T-helper 2 cell (primary cell): ENCODE measurements at places on chromosomes 4 and X.

DNA sequence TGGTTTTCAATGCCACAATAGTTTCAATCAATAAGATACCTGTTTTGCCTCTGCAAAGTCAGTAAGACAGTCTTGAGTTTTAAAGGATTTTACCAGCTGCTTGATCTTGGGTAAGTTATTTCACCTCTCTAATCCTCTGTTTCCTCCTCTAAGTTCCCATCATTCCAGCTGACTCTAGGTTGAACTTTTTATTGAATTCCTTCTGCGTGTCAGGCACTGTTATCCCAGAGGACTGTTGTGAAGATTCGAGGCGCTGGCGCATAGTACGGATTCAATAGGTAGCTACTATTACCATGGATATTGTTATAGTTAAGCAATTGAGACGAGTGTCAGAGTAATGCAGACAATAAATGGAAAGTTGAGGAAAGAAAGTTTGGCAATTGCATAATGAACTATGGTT, 179.4 kb downstream of the BANK1 start:
- no peak for DNase-seq

GRCh38 chrX:128928636-128929035, 594.7 kb downstream of the SMARCA1 start:
- no peak for DNase-seq

GRCh38 chr4:67035501-67035900, 509.8 kb downstream of the CENPC start:
- no peak for DNase-seq

DNA sequence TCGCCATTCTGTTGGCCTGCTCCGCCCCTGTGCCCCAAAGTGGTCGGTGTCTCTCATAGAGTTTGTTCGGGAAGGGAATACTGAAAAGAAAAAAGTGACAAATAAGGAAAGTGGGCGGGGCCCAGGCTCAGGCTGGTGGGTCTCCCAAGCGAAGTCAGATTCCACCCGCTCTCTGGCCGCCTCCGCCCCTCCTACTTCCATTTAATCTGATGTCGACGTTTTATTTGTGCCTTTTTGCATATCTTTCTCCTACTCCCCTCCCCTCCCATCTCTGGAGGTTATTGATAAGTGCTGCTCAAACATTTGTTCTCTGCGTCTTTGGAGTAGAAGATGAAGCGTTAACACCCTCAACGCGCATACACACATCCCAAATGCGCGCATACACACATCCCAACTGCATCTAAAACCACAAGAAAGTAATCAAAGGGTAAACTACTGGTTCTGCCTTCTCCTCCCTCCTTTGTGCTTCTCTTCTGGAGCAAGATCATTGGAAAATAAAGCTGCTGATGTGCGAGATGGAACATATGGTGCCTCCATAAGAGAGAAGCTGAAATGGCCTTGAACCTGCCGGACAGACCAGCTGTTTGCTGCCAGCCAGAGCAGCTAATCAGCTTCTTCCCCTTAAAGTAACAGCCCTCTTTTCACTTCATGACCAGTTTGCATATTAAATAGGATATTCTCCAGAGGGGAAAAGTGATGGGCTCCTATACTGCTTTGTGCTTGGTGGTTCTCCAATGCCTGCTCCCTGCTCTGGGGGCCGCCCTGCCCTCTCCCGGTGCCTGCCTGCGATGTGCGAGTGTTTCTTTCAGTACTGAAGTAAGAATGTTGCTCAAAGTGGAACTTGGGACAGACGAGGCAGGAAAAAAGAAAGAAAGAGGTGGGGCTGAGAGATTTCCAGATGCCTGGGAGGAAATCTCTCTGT, 3.1 kb downstream of the MAMLD1 start:
- no peak for DNase-seq

DNA sequence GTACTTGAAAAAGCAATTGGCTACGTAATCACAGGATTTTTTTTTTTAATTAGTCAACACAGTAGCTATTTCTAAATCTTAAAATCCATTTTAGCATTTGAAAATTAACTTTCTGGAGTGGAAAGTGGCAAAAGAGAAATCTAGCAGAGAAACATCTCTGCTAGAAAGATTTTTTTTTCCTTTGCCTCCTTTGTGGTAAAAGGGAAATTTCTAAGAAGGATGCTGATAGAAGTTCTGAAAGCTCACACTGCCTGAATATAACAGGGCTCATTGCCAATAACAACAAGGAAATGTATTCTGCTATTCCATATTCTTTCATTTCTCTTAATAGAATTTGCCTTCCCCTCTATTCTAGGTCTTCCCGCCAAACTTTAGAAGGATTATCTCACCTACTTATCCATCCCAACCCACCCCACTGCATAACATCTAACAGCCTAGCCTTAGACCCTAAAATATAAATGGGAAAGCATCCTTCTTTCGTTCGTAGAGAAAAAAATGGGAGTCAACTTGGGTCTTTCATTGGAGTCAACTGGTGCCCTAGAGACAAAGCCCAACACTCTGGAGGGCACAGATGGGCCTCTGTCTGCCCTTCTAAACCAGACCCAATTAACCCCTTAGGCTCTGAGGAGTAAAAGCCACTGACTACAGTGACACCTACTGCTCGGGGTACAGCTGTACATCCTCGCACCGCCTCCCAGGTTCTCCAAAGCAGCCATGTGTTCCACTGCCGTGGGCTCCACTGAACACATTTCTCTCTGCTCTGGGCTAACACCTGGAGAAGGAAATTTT, 103.9 kb downstream of the MAML3 start:
- DNase-seq: no peak

DNA sequence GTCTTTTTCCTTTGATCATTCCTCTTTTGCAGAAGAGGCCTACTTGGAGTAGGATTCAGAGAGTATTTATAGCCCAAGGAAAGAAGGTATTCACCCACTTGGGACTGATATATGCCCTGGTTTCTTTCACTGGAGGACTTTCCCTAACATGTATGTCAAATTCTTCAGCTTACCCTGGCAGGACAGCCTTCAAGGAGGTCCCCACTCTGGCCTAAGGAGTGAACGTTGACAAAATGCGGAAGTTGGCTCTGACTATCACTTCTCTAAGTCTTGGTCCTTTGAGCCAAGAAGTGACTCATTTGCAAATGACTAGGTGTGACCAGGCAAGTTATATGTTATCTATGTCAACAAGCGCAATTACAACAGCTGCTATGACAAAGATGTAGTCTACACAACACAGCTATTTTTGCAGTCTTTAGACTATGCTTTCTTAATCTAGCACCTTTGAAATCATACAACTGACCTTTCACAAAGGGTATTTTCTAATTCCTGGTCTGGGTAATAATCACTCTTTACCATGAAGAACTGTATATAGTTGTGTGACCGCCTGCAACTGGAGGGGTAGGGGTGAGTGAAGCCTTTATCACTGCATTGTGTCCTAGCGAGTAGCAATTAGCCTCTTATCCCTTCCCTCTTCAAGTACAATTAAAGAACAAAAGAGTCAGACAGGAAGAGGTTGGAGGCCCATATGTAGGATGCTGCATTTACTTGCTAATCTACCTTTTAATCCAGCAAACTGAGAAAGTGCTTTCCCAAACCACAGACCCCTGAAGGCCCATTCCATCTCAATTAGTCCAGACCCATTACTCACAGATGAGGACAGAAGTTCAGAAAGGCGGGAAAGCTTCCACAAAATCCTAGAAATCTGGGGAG, 50.1 kb downstream of the RASGEF1B start:
- DNase-seq: no peak

GRCh38 chrX:964831-965416, 247.5 kb downstream of the CRLF2 start:
- DNase-seq: no peak

DNA sequence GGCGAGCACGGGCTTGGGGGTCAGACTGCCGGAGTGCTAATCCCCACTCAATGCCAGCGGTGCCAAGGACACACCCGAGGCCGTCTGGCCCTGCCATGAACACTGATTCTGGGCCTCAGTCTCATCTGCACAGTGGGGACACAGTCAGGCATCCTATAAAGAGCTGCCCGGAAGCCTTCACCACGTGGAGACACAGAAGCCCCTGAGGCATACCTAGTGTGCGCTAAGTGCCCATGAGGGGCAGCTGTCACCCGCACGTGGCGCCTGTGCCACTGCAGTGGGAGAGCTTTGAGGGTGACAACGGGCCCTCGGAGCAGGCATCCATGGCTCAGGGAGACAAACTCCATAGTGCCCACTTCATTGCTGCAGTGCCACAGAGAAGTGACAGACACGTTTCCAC, 86.3 kb downstream of the PHKA2 start:
- DNase-seq: no peak

DNA sequence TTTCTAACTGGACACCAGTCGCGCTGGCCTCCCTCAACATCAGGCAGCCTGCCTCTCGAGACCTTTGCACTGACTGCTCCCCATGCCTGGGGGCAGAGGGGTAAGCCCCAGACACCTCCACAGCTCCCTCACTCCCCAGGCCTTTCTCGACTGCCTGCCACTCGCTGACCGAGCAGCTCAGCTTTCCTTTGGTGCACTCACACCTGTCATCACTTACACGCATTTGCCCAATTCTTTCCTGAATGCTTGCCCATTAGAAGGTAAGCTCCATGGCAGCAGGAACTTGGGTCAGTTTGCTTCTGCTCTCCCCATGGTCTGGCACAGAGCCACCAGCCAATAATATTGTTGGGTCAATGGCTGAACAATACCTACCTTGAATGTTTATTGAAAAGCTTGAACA, 32.2 kb upstream of the PROM1 start:
- DNase-seq: no peak

- DNase-seq: no peak
Measured at GRCh38 chr4:126740687-126741086, 892.1 kb upstream of the INTU start.

DNA sequence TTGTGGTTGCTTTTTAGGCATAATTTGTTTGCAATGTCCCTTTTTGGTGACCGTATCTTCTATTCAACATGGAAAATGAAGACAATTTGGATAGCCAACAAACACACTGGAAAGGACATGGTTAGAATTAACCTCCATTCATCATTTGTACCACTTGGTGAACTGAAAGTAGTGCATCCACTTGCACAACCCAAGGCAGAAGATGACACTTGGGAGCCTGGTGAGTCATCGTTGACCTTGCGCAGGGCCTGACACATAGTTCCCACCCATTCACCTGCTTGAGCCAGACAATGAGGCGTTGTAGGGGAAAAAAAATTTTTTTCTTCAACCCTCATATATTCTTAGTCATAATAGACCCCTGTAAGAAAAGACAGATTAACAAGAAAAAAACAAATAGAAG, 32.4 kb downstream of the EGF start:
- DNase-seq: no peak

DNA sequence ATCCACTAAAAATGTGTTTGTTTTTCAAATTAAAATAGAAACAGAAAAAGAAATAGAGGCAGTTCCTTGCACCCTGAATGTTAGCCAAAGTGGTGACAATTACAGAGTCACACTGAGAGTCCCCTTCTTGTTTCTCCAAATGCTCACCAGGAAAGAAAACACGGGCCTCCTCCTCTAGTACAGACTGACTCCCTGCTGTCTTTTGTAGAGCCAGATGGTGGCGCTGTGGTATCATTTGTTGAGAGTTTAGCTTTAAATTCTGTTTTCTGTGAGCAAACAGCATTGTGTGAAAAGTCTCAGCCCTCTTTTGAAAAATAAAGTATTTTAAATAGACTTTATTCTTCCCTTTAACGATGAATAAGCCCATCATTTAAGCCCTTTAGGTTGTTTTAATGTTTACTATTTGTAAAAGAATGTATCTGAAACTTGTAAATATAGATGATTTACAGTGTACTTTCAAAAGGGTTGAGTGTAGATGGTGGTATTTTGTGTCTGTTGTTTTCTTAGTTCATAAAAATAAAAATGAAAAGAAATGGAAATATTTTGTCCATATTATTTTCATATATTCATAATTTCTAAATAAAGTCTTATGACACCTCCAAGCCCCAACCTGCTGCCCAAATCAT, 36.9 kb upstream of the ATOH1 start:
- DNase-seq: no peak
